ENCODE measurements at places on chromosomes 3 and 15.

DNA sequence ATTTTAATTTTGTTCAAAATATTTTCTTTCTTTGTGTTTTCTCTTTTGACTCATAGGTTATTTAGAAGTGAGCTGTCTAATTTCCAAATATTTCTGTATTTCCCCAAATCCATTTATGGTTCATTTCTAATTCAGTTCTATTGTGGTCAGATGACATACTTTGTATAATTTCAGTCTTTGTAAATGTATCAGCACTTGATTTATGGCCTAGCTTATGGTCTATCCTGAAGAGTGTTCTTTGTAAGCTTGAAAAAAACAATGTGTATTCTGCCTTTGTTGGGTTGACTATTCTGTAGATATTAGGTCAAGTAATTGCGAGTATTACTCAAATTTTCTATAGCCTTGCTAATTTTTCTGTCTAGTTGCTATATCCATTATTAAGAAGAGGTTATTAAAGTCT lies 311.2 kb downstream of the OCA2 start:
- DNase-seq = no peak

GRCh38 chr3:141129049-141129448 lies 77.9 kb downstream of the SPSB4 start:
- no peak for DNase-seq

- DNase-seq = no peak
Measured at GRCh38 chr3:134080761-134081160, 51.0 kb upstream of the SLCO2A1 start.

- no peak for DNase-seq
Measured at GRCh38 chr15:99632521-99632920, 66.7 kb downstream of the MEF2A start.

DNA sequence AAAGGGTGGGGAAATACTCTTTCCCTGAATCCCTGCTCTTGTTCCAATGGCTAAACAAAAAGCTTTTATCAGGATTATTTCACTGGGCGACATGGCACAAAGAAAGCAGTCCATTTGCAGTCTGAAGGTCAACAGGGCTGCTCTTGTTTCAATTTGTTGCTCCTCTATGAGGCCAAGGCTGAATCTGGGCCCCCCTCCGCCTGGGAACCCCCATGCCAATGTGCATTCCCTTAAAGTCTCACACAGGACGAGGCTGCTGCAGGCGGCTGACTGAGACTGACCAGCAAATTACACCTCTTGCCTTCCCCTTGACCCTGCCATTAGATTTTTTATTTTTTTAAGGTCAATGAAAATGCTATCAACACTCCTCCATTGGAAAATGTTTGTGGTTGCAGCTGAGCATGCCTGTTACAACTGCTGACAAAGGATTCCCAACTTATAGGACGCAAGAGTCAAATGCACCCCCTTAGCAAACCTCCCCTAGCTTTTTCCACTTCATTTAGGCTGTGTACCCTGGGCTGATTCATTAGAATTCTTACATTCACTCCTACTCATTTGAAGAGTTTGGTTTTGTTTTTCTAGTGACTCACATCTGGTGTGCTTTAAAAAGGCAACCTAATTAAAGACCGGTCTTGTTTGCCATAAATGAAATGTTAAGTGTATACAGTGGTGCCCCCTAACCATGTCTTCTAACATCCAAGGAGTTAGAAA lies 60.8 kb upstream of the ARHGEF3 start:
- no peak for DNase-seq

GRCh38 chr3:184982076-184982475 lies 170.1 kb downstream of the VPS8 start:
- DNase-seq = no peak

All from CD4-positive, alpha-beta T cell treated with Interferon gamma for 1 hour (primary cell).